ENCODE measurements at places on chromosomes 13 and 19. TPM values are rescaled to one million over a fixed set of nuclear protein-coding genes. Genes with fewer than 3 reads are reported as not detected.
A peak's percentile ranks its signal among the peaks of the same experiment; 100 is the strongest.

DNA sequence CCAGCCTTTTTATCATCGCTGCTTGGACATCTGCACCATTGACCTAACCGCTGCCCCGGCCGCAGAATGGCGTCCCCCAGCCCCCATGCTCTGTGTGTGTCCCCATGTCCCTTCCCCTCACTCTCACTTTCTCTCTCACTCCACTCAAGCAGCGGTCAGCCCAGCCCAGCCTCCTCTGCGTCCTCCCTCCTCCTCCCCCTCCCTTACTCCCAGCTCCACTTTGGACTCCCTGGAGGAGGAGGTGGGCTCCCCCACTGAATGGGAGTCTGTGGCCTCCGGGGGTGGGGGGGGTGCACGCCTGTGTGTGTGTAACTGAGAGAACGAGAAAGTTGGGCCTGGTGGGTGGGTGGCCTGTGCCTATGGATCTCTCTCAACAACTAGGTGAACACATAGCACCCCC is 2.2 kb downstream of the MAP2K7 start:
- DNase-seq, result no peak

GRCh38 chr19:41570639-41571112 is 5.3 kb upstream of the CEACAM21 start:
- DNase-seq, result peak; percentile 87

GRCh38 chr13:25171170-25171516 is 945 bp downstream of the AMER2 start:
- DNase-seq, result no peak

- no peak for DNase-seq
Measured at GRCh38 chr19:11872624-11873023, 15.0 kb upstream of the ZNF69 start.

- DNase-seq, result no peak
Measured at GRCh38 chr19:42269478-42270345, 660 bp downstream of the CIC start.

DNA sequence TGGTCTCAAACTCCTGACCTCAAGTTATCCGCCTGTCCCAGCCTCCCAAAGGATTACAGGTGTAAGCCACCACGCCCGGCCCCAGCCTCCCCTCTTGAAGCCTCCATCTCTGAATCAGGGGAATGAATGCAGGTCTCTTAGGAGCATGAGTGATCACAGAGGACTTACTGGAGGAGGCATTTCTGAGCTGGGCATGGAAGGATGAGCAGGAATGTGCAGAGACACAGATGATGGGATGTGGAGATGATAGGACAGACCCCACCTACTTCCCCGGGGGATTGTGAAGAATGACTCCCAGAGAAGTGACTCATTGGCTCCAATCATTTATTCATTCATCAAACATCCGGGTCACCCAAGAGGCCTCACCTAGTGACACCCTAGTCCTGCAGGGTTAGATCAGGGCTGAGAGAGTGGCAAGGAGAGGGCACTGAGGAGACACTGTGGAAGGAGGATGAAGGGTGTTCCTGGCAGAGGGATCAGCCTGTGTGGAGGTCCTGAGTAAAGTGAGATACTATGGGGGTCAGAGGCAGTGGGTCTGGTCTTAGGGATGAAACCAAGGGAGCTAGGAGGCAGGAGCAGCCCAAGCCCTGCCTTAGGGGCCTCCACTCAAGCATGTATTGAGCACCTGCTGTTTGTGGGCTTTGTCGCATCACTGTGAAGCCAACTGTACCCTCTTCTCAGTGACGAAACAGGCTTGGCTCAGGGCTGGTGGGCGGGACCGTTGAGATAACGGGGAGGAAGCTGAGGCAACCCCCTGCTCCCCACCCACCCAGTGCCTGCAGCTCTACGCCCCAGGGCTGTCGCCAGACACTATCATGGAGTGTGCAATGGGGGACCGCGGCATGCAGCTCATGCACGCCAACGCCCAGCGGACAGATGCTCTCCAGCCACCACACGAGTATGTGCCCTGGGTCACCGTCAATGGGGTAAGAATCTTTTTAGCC is 3.0 kb downstream of the IFI30 start:
- no peak for DNase-seq

DNA sequence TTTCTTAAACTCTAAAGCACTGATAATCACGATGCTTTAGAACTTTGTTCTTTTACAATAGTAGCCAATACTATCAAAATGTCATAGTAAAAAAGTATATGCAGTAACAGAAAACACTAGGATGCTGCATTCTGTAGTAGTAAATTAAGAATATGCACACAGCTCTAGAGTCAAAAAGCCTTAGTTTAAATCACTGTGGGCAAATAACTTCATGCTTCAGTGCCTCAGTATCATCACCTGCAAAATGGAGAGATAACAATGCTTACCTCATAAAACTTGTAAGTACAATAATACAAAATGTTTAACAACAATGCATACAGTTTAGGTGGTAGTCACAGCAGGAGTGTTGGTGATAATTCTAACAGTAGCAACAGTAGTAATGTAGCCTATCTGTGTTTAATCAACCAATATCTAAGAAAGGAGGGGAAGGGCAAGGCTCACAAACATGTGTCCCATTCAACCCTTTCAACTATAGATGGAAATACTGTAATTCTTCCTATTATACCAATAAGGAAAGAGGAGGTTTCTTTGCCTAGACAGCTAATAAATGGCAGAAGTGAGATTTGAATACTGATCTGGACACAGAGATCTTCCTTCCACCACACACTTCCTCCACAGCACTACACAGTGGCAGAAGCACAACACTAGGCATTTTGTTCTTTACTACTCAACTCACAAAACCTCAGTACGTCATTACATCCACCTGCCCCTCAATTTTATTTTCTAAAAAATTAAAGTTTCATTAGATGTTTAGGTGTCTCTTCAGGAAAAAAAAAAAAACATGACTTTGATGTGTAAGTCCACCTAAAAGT is 4.6 kb downstream of the RBM26 start:
- no peak for DNase-seq

DNA sequence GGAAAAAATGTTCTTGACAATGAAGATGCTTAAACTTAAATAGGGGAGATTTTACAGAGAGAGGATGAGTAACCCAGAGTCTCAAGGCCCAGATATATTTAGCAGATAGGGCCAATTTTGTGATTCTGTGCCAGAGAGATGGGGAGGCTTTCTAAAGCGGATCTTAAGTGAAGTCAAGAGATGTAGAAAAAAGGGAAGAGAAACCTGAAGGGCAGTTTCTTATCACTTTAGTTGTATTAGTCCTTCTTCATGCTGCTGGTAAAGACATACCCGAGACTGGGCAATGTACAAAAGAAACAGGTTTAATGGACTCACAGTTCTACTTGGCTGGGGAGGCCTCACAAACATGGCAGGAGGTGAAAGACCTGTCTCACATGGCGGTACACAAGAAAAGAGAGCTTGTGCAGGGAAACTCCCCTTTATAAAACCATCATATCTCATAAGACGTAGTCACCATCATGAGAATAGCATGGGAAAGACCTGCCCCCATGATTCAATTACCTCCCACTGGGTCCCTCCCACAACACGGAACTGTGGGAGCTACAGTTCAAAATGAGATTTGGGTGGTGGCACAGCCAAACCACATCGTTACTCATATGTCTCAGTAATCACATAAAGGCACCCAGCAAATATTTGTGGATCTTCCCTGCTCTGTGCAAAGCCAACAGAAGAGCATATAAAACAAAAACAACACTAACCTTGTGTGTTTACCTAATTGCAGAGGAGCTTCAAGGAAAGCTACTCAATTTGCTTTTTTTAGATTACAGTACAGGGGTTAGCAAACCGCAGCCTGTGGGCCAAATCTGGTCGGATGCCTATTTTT is 102.6 kb upstream of the MYCBP2 start:
- peak; percentile 72 for DNase-seq

The YJEFN3 gene
- total RNA-seq, result 21.3 TPM

- no peak for DNase-seq
Measured at GRCh38 chr13:66224663-66225062, 1005.5 kb downstream of the PCDH9 start.

The MEIOSIN gene
- total RNA-seq, result 0.19 TPM

DNA sequence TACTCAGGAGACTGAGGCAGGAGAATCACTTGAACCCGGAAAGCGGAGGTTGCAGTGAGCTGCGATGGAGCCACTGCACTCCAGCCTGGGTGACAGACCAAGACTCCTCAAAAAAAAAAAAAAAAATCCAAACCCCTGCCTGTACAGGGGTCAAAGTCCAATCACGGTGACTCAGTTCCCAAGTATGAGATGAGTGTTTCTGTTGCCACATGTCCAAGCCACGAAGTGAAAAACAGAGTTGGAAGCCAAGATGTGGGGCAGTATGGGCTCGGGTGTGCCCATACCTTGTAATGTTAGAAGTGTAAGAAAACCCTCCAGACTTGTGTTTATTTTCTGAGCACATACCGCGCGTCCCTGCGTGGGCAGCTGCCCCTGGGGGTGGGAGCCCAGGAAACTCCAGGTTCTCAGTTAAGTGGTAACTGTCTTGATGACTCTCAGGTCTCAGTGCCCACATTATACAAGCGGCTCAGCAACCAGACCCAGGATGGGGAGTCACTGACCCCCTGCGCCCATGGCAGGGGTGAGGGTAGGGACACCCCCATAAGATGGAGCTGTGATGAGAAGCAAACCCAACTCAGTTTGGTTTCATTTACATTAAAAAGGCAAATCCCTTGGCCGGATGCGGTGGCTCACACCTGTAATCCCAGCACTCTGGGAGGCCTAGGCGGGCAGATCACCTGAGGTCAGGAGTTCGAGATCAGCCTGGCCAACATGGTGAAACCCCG is 1.2 kb upstream of the GPX4 start:
- peak; percentile 86 for DNase-seq

The EDDM13 gene
- 0.67 TPM for total RNA-seq

The ELOF1 gene
- 50.8 TPM for total RNA-seq

The CSNK1G2 gene
- total RNA-seq, result 66.5 TPM

- DNase-seq, result no peak
Measured at GRCh38 chr19:18183529-18183928, 9.5 kb upstream of the MPV17L2 start.

- peak; percentile 79 for DNase-seq
Measured at GRCh38 chr19:53906211-53907192, 2.6 kb upstream of the CACNG7 start.

DNA sequence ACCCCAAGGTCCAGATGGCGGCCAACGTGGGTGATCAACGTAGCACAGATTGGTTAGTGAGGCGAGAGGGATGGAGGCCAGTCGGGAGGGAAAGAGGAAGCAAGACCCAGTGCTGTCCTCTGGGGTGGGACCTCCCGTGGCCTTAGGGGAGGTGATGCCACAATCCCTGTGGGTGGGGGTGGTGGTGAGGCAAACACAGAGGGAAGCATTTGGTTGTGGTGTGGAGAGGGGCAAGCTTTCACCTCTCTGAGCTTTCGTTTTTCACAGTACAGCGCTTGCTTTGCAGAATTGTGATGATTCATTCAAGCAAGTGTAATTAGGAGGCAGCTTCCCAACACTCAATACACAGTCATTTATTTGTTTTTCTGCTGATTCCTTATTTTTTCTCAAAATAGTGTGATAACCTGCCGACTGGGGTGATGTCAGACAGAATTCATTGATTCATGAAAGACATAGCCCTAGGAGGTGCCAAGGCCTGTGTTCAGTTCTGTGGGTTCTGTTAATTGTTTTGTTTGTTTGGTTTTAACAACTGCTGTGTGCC is 2.4 kb downstream of the LENG8 start:
- no peak for DNase-seq

GRCh38 chr13:102580552-102581169 is 16.1 kb upstream of the TPP2 start:
- peak; percentile 16 for DNase-seq

Data from activated T-cell treated with anti-CD3 and anti-CD28 coated beads, Interleukin-2, amount 50 U/mL, for 72 hours (primary cell).